Frontal cortex (tissue), 4 donors: ENCODE measurements at places on chromosomes 12 and 14. TPM values are rescaled to one million over a fixed set of nuclear protein-coding genes. Genes with fewer than 3 reads are reported as not detected.

ETFBKMT gene
- 4.5 TPM for total RNA-seq

DNA sequence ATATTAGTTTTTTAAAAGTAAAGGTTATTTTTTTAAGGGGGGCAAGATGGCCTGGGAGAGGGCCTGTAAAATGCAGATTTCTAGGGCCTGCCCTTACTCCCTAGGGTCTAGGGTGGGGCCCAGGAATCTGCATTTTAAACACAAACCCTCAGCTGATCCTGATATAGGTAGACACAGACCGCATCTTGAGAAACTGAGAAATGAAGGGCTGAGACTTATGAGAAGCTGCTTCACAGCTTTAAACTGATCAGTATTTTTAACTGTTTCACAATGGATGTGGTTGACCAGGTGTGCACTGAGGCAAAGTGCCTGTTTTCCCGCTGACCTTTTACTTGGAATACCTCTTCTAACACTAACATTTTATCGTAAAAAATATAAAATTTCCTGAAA, 84.0 kb downstream of the CCDC88C start:
- DNase-seq: no peak

DNA sequence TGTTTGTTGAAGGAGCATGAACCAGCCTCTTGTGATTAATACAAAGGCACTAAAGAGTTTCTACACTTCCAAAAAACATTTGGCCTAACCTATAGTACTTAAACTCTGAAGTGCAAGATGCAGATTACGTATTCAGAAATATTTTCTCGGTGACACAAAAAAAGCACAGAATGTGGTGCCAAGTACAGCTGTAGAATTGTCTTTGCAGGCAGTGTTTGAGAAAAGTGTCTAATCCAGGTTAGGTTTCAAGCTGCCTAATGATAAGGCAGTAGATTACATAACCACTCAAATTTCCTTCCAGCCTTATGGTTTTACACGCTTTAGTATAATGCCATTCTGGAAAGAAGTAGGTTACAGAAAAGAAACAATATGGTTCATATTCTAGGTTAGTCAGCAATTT, 205.2 kb downstream of the KLHL28 start:
- DNase-seq: no peak

GRCh38 chr12:57213058-57213715, 3.4 kb upstream of the NXPH4 start:
- peak; percentile 93 for DNase-seq

DNA sequence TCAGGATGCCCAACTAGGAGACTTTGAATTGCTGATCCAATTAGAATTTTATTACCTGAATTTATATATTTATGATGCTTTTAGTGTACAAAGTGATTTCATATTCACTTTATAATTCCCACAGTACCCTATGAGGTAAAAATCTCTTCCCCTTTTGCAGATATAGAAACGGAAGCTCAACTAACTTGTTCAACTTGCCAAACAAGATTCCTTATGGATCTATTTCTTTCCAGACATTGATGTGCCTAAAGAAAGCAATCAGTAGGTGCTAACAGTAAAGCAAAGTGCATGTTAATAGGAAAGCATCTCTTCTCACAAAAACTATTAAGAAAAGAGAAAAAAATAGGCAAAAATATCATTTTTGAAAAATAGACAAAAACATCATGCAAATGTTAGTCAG, 65.9 kb upstream of the PPP1R12A start:
- DNase-seq: no peak

DNA sequence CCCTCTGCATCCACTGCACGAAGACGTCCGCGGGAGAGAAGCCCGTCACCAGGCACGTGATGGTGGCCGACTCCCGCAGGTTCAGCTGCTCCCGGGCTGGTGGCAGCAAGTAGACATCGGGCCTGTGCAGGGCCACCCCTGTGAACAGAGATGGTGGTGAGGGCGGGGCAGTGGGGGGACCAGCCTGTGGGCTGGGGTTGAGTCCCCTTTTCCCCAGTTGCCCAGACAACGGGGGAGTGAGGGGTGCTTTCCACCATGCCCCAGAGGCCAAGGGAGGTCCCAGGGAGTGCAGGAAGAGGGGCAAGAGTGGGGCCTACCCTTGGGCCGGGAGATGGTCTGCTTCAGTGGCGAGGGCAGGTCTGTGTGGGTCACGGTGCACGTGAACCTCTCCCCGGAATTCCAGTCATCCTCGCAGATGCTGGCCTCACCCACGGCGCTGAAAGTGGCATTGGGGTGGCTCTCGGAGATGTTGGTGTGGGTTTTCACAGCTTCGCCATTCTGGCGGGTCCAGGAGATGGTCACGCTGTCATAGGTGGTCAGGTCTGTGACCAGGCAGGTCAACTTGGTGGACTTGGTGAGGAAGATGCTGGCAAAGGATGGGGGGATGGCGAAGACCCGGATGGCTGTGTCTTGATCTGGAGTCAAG, 328.3 kb downstream of the TMEM121 start:
- no peak for DNase-seq

GRCh38 chr12:65787056-65787865, 37.0 kb upstream of the HMGA2 start:
- no peak for DNase-seq

CLEC4D gene
- under 0.01 TPM for total RNA-seq

- no peak for DNase-seq
Measured at GRCh38 chr14:24088095-24088494, 6.0 kb upstream of the PCK2 start.

FCF1 gene
- total RNA-seq: 21.2 TPM

DNA sequence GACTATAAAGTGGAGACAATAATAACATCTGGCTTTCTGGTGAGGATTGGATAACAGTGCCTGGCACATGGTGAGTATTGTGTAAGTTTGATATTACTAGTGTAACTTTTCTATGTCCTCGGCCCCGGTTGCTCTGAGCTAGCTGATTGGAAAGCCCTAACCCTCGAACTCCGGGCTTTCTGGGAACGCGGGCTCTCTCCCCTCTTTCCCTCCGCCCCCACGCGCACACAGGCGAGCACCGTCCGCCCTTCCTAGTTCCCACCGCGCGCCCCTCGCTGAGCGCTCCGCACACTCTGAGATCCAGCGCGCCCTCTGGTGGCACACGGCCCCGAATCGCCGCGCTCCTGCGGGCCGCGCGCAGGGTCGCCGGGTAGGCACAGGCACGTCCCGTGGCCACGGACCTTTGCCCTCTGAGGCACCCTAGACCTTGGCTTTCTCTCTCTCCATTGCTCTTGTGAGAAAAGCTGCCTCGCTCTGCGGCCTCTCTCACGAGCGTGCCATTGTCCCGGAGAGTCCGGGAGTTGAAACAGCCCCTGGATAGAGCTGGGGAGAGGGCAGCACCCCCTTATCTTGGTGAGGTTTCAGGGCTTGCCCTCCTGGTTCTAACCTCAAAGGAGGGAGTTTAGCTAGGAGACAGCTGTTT, 23.2 kb upstream of the ESRRB start:
- peak; percentile 78 for DNase-seq

DNA sequence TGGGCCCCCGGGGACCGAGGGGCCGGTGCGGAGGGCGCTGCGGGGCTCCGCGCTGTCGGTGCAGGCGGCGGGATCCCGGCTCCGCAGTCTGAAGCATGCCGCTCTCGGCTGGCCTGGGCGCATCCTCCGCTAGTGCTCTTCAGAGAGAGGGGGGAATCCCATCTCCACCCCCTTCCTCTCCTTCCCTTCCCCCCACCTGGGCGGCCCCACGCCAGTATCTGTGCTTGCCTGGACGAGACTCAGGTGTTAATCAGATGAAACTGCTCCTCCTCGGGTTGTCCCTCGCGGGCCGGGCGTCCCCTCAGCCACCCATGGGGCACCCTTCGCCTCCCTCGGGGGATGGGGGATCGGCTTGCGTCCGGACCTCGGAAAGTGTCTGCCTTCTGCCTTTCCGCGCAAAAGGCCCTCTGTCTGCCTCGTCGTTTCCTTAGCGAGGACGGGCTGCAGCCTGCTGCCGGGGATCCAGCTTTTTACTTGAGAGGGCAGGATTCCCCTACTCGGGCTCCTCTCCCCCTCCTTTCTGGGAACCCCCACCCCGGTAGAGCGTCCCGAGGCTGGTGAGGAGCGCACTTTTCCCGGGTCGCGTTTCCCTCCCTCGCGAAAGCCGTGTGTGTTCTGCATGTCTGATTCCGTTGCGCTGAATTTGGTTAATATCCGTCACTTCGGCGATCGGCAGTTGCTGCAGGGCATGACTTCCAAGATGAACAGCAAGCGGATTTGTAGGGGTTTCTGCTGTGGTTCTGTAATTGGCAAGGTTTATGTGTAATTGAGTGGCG, 1.1 kb downstream of the GPHN start:
- peak; percentile 39 for DNase-seq

ZNF384 gene
- 12.2 TPM for total RNA-seq

GRCh38 chr12:121861636-121862254, 3.1 kb upstream of the HPD start:
- no peak for DNase-seq

NRIP2 gene
- not detected for total RNA-seq

TOMM20L gene
- not detected for total RNA-seq

GRCh38 chr14:82855912-82856391, 1322.3 kb upstream of the SEL1L start:
- no peak for DNase-seq

DNA sequence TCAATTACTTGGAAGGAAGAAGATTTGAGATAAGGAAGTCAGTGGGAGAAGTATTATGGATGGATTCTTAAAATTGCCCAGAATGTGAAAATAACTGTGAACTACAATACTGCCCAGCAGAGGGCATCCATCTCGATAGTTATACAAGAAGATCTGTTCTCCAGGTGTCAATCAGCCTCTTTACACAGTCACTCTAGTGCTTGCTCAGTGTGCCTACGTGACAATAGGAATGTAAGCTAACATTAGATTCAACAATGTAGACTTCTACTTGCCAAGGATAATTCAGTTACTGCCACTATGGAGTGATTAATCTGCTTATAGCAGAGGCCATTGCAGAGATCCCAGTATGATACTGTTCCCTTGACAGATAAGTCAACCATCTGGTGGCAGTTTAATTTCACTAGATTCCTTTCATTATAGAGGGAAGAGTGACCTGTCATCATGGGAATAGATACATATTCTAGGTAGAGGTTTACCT, 10.6 kb upstream of the MAP4K5 start:
- DNase-seq: no peak

GRCh38 chr12:53413485-53414204, 10.0 kb upstream of the AMHR2 start:
- DNase-seq: no peak

GRCh38 chr14:41498959-41499358, 107.7 kb upstream of the LRFN5 start:
- DNase-seq: no peak

DNA sequence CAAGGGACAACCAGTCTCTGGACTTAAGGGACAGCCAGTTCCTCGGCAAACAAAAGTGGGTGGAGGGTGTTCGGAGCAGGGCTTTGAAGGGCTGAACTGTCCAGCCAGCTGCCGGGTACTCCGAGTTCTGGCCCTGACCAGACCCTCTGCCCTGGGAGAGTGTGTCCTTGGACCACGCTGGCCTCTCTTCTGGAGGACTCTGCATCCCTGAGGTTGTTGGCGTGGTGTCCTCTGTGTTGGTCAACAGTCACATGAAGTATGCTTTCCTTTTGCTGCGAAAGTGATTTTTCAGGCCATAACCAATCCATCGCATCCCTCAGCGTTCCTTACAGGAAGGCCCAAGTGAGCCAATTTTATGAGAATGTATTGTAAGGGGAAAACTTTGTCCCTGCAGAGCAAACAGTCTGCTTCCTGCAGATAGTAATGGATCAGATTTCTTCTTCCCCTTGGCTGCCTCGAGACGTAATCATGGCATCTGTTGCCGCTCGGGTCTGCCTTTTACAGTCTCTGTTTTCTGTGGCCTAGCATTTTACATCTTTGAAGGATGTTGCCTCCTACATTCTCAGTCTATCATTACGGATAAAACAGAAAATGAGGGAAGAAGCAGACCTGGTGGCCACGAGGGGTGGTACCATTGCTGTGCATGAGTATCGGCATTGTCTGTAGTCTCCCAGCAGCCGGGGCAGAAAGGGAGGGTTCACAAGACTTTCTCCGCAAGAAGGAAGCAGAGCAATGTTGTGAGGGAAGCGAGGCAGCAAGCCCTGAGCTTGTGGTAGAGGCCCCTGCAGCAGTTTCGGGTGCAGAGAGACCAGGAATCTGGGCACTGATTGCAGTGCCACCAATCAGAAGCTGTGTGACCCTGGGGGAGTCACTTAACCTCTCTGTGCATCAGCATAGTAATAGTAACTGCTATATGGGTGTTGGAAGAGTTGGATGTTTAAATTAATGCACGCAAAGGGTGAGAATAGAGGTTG, 47.4 kb downstream of the SMIM41 start:
- no peak for DNase-seq

DNA sequence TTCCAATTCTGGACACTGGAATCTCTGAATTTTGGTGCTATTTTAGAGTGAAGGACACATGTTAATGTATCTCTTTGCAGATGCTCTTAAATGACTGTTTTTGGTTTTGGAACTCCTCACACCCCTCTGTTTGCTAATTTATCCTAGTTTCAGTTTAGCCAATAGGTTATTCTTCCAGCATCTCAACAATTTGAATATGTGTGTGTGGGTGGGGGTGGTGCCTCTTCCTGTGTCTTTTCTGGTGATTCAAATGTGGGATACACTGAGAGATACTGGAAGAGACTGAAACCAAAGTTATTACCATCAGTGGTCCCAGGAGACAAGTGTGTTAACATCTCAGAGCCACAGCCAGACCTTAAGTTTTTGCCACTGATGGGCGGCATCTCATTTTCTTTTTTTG, 1317.4 kb upstream of the TMEM132C start:
- DNase-seq: no peak

DNA sequence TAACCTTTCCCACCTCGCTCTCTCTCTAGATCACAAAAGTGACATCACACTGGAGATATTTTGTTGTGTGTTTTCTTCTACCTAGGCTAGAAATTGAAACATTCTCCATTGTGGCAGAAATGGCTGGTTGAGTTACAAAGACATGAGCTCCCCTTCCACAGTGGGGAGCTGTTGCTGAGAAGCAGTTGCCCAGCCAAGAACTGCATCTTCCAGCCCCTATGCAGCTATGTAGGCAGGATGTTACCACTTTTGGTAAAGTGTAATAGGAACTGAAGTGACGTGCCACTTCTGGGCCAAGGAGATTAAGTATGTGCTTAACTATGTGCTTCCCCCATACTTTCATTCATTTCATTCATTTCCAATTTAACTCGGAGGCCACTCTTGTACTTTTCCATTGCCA, 138.7 kb upstream of the E2F7 start:
- DNase-seq: no peak

LRRC10 gene
- not detected for total RNA-seq

- DNase-seq: no peak
Measured at GRCh38 chr12:131564845-131565244, 146.0 kb upstream of the SFSWAP start.

DNA sequence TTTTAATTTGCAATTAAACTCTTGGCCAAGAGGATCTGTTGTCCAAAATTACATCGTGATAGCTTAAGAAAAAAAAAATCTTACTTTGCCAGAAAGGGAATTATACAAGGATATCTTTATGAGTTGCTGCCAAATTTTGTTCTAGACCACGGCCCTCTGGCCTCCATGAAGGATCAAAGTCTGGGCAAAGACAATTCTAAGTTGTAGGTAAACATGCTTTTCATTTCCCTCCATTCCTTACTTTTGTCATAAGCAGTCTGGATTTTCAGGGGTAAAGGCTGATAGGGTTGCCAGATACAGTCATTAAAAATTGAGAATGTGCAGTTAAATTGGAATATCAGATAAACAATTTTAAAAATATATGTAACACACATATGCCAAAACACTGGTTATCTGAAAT, 135.1 kb downstream of the MON2 start:
- DNase-seq: no peak
